T-cell (primary cell): ENCODE measurements at places on chromosomes 5 and 9. TPM values are rescaled to one million over a fixed set of nuclear protein-coding genes. Genes with fewer than 3 reads are reported as not detected.

Gene TRIM36
- total RNA-seq = 0.35 TPM

DNA sequence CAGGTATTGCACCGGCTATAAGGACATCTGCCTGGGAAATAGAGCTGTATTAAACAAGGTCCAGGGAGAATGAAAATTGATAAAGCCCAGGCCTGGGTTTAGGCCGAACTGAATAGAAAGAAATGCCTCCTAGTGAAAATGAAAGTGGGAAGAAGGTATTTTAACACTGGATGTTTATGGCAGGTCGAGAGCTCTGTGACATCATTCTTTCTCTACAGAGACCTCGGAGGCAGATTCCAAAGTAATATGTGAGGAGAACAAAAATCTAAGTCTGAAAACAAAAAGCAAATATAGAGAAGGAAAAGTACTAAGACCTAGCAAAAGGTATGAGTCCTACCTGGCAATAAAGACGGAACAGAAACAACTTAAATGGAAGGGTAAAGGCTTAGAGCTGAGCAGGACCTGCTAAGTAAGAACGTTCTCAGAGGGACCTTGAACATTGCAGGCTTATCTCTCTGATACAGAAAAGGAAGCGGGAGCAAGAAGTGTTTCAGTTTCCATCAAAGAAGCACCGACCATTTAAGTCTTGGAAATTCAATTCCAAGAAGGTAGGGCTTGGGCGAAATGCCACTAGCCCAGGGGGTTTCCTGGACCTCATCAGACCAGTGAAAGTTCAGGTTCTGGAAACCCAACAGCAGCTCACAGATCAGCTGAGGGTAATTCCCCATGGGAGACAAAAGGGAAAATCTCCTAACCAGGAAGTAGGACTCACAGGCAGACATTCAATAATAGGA, 80.0 kb downstream of the SUSD1 start:
- no peak for DNase-seq

DNA sequence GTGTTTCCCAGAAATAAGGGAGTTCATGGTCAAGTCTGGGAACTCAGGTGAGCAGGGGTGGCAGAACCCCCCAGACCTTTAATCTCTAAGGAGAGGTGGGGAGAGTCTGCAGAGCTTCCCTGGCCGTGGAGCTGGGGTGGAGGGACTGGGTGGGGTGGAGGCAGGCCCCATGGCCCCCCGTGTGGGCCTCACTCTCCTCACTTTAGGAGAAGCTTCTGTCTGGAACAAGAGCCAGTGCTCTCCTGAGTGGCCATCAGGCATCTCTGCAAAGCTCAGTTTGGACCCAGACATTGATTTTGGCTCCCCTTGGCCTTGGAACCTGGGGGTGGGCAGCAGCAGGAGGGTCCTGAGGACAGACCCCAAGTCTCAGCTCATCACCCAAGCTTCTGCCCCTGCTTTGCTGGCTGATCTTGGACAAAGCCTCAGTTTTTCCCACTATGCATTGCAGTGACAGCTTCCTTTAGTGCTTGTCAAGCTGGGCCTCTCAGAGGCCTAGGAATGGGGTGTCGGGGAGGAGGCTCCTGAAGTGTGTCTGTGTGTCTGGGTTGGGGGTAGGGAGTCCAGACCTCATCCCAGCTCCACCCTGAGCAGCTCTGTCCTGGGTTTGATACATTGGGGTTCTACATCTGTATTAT, 3.5 kb upstream of the GBGT1 start:
- no peak for DNase-seq

DNA sequence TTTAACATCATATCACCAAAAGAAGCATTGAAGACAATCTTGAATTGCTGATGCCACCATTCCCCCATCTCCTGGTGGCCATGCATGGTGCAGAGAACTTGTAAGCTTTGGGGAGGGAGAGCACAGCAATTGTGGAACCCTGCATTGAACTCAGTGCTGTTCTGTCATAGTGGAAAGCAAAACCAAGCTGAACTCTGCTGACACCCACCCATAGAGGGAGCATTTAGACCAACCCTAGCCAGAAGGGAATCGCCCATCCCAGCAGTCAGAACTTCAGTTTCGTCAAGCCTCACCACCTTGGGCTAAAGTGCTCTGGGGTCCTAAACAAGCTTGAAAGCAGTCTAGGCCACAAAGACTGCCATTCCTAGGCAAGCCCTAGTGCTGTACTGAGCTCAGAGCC, 37.4 kb upstream of the RUSC2 start:
- no peak for DNase-seq

Gene MARCOL
- not detected for total RNA-seq

DNA sequence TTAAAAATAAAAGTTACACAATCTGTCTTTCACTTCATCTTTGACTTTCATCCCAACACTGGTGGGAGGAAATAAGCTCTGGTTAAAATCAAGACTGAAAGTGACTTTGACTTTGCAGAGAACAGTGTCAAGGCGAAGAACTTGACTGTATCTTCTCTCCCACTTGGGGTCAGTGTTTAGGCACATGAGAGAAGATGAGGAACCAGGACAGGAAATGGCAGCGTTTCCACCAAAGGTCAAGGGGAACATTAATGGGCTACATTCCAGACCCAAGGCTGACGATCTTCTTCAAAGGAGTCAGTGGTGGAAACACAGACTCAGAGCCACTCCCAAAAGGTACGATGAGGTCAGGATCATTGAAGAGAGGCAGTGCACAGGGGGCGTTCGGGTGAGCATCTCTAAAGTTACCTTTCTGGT, 409.5 kb downstream of the ARHGEF28 start:
- no peak for DNase-seq

DNA sequence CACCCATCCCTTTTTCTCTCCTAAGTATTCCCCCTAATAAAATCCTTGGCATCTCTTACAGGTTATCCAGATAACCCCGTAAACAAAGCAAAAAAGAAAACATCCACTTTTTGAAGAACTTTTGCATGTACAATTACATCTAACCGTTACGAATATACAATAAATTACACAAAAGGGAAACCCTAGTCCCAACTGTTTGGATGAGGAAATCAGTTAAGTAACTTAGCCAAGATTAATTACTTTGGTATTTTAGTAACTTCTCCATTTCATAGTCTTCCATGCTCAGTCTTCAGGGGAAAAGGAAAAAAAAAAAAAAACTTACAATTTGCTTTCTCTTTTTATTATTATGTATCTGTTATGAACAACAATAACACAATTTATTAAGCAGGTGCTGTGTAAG, 212.9 kb downstream of the ACTL7B start:
- no peak for DNase-seq

Gene SLC6A7
- not detected for total RNA-seq

Gene CNTNAP3
- total RNA-seq = not detected

Gene AGXT2
- not detected for total RNA-seq

Gene ANKRD31
- total RNA-seq = 1.3 TPM

DNA sequence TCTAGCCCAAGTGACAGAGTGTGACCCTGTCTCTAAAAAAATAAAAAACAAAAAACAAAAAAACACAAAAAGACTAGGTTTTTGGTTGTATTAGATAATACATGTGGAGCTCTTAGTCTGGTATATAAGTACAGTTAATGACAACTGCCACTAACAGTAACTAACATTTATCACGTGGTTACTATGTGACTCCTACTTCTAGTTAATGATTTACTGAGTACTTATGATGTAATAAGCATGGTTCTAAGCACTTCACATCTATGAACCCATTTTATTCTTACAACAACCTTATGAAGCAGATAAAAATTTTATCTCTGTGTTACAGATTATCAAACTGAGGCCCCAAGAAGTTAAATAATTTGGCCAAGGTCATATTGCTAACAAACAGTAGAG, 6.1 kb upstream of the TMEFF1 start:
- DNase-seq = no peak

- DNase-seq = no peak
These were observed 16.1 kb downstream of the SLC22A4 start for GRCh38 chr5:132310141-132310834.

GRCh38 chr9:83199240-83199639, 136.3 kb upstream of the RASEF start:
- DNase-seq = no peak

Gene MCIDAS
- not detected for total RNA-seq

DNA sequence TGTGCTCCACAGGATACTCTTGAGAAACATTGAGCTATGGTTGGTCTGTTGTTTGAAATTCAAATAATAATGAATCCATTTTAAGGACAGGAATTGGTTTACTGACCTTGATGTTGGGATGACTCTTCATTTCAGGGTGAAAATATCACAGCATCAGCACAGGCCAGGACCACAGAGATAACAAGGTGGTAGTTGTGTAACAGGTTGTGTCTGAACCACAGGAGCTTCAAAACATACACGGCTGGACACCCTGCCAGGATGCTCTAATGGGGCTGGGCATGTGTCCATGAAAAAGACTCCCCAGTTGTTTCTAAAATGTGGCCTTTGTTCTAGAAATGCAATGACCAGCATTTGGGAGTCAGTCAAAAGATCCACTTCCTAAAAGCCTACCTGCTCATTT, 69.8 kb downstream of the ACO1 start:
- DNase-seq = no peak

Gene NEUROG1
- total RNA-seq = not detected

DNA sequence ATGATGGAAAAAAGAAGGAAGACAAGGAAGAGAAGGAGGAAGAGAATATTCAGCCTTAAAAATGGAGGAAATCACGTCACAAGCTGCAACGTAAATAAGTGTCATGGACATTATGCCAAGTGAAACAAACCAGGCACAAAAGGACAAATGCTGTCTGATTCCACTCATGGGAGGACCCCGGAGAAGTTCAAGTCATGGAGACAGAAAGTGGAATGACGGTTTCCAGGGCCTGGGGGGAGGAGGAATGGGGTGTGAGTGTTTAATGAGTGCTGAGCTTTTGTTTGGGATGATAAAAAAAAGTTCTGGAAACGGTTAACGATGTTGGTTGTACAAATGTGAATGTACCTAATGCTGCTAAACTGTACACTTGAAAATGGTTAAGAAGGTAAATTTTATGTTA, 439.5 kb downstream of the GADD45G start:
- DNase-seq = no peak

- DNase-seq = no peak
These were observed 576.1 kb downstream of the SLCO4C1 start for GRCh38 chr5:101720033-101720432.

Gene PAPPA
- total RNA-seq = 0.07 TPM

DNA sequence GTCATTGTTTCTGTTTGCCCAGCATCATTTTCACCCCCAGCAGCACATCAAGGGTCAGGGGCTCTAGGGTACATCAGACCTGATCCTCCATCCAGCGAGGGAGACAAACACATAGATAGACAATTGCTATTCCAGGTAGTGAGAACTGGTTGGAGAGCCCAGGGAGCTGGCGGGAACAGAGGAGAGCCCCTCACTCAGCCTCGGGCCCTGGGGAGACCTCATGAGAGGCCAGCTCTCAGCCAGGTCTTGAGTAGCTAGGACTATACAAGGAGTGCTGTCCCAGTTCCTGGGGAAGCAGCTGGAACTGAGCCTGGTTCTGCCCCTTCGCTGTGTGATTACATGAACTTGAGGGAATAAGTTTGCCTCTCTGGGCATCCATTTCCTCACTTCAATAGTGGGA, 80.3 kb downstream of the HRH2 start:
- DNase-seq = no peak

Gene OTP
- not detected for total RNA-seq

DNA sequence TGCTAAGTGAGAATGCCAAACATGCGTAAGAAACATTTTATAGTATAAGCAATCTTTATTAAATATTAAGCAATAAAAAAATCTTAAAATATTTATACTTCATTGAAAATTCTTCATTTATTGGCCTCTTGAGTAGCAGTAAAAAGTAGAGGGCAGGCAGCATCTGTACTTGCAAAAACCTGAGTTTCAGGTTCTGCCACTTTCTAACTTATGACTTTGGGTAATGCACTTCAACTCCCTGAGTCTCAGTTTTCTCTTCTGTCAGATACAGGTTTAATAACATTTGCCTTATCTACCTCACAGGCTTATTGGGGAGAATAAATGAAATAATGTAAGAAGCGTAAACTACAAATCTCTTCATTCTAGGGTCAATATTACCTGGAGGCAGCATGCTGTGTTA, 19.8 kb upstream of the MCTP1 start:
- no peak for DNase-seq

DNA sequence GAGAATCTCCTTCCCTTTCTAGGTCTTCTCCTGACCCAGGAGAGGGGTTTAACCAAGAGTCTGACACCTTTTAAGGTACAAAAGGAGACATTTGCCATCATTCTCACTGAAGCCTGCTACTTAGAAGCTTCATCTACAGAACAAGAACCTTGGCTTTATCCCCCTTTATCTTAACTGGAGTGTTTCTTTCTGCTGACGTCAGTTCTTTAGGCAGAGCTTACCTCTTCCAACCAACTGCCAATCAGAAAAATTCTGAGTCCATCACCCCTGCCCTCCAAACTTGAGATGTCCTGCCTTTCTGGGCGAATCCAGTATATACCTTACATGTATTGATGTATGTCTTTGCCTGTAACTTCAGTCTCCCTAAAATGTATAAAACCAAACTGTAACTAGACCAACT, 37.2 kb downstream of the PLEKHG4B start:
- no peak for DNase-seq

Gene RNF145
- total RNA-seq = 60.1 TPM

GRCh38 chr5:68873198-68873597, 220.6 kb upstream of the SLC30A5 start:
- DNase-seq = no peak

DNA sequence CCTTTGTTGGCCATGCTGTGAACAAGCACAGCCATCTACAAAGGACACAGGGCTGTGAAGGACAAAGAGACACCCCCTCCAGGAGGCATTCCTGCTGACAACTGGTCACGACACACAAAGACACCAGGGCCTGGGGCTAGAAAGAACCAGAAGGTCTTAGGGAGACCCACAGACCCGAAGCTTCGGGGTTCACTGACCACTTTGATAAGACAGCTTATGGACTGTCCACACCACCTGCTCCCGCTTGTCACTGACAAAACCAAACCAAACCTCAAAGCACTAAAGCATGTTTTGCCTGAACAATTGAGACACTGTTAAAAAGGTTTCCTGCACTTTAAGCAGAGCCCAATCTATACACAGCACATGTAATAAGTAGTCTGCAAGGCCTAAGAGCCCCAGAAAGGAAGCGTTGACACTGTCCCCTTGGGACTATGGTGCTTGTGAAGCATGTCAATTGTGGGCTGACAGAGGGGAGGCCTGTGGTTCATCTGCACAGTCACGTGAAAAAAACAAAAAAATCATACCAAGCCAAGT, 185.0 kb downstream of the GAPVD1 start:
- DNase-seq = no peak

Gene GRM6
- total RNA-seq = not detected
